ENCODE measurements at places on chromosomes 4 and X. TPM values are rescaled to one million over a fixed set of nuclear protein-coding genes. Genes with fewer than 3 reads are reported as not detected.

FAM47A gene
- total RNA-seq = not detected

FAM241A gene
- 1.4 TPM for total RNA-seq

TCEAL9 gene
- not detected for total RNA-seq

IL15 gene
- total RNA-seq = 4.1 TPM

CCSER1 gene
- total RNA-seq = 1.1 TPM

MAGEA2B gene
- not detected for total RNA-seq

CDX4 gene
- not detected for total RNA-seq

CLIC2 gene
- 0.83 TPM for total RNA-seq

SPARCL1 gene
- total RNA-seq = 1.5 TPM

FGF16 gene
- not detected for total RNA-seq

RNF212 gene
- 3.0 TPM for total RNA-seq

FAM9B gene
- total RNA-seq = not detected

DMRTC1 gene
- 0.51 TPM for total RNA-seq

ANAPC10 gene
- 19.7 TPM for total RNA-seq

GPRASP1 gene
- total RNA-seq = 43.5 TPM

IRS4 gene
- total RNA-seq = not detected

ASB11 gene
- not detected for total RNA-seq

PTCHD1 gene
- not detected for total RNA-seq

MAML3 gene
- 2.5 TPM for total RNA-seq

RHOXF2B gene
- not detected for total RNA-seq

SSX2B gene
- total RNA-seq = not detected

AR gene
- total RNA-seq = 0.25 TPM

ATP1B4 gene
- not detected for total RNA-seq

ARHGEF38 gene
- total RNA-seq = not detected

PNMA5 gene
- not detected for total RNA-seq

MAGEE1 gene
- 15.5 TPM for total RNA-seq

PSAPL1 gene
- not detected for total RNA-seq

ZAR1 gene
- not detected for total RNA-seq

FAM13A gene
- 59.2 TPM for total RNA-seq

MAP9 gene
- 10.8 TPM for total RNA-seq

BMP2K gene
- 13.0 TPM for total RNA-seq

HPSE gene
- 6.1 TPM for total RNA-seq

UGT8 gene
- total RNA-seq = 0.15 TPM

COMMD8 gene
- total RNA-seq = 15.7 TPM

SPP1 gene
- not detected for total RNA-seq

BCLAF3 gene
- 10.9 TPM for total RNA-seq

TLR1 gene
- total RNA-seq = 24.0 TPM

RASGEF1B gene
- 7.9 TPM for total RNA-seq

FHDC1 gene
- not detected for total RNA-seq

IDUA gene
- 78.7 TPM for total RNA-seq

RRH gene
- 0.33 TPM for total RNA-seq

CXCL1 gene
- not detected for total RNA-seq

CDKL2 gene
- total RNA-seq = 0.79 TPM

RCHY1 gene
- 31.4 TPM for total RNA-seq

PCYT1B gene
- not detected for total RNA-seq

NAP1L2 gene
- total RNA-seq = 11.6 TPM

MAGEA3 gene
- total RNA-seq = not detected

MTTP gene
- total RNA-seq = 0.53 TPM

UGT2B17 gene
- 0.18 TPM for total RNA-seq

IL2RG gene
- 312 TPM for total RNA-seq

Data from T-cell (primary cell).